Progenitor cell of endocrine pancreas (in vitro differentiated cells): ENCODE measurements at places on chromosomes 11 and 22.

DNA sequence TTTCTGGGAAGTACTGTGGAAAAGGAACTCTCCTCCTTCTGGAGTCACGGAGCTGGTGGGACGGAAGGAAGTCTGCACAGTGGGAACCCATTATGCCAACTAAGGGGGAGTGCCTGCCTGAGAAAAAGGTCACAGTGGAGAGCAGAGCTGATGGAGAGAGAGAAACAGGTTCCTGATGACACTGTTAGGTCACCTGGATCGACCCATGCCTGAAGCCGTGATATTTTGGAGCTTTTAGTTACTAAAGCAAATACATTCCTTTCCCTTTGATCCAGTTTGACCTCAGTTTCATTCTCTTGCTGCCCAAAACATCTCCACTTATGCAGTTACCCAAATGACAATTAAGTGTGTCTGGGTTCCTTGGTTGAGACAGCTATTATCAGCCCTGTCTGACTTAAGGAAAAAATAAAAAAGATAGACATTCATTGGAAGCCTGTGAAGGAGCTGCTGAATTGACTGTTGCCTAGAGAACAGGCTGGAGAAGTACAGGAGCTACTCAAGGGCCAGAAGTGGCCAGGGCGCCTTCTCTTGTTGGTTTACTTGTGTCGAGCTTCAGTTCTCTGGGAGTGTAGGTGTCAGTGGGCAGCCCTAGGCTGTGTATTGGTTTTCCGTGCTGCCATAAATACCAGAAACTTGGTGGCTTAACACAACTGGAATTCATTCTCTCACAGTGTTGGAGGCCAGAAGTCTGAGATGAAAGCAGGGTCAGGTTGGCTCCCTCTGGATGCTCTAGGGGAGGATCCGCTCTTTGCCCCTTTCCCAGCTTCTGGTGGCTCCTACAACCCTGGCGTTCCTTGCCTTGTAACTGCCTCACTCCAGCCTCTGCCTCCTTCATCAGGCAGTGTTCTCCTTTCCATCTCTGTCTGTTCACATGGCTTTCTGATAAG is 13.6 kb downstream of the MRGPRD start:
- no peak overlapping the region for H3K4me3 ChIP-seq
- no peaks in the 10 kb centered on the region for H3K36me3 ChIP-seq
- no peak overlapping the region for H3K27ac ChIP-seq
- no peak for DNase-seq

GRCh38 chr11:36746886-36747710 is 149.1 kb upstream of the RAG2 start:
- H3K36me3 ChIP-seq, result no peaks in the 10 kb centered on the region
- H3K27ac ChIP-seq, result no peak overlapping the region
- no peak overlapping the region for H3K4me3 ChIP-seq

- H3K36me3 ChIP-seq, result no peaks in the 10 kb centered on the region
- peaks cover 13% of the 10 kb centered on the region for H3K4me1 ChIP-seq
- H3K4me3 ChIP-seq, result no peak overlapping the region
- no peak overlapping the region for H3K27ac ChIP-seq
- no peak for DNase-seq
- peaks cover 3% of the 10 kb centered on the region for H3K27me3 ChIP-seq
Measured at GRCh38 chr11:21369947-21370346, 700.6 kb downstream of the NELL1 start.

DNA sequence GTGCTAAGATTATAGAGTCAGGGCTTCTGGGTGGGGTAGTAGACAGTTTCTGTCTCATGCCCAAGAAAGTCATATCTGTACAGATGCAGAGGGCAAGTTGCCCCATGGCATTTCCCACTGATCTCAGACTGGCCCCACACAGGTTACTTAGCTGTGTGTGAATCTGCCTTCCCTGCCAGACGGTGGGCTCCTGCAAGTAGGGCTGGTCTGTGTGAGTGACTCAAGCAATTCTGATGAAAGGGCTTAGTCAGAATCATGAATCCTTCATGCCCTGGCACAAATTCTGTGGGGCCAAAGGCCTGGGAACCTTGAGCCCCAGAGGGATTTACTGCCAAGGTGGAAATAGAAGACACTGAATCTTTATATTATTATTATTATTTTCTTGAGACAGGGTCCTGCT is 30.4 kb downstream of the USH1C start:
- no peak overlapping the region for H3K4me3 ChIP-seq
- H3K27me3 ChIP-seq, result peaks cover 25% of the 10 kb centered on the region
- H3K4me1 ChIP-seq, result no peaks in the 10 kb centered on the region
- H3K36me3 ChIP-seq, result peaks cover 2% of the 10 kb centered on the region
- H3K27ac ChIP-seq, result no peak overlapping the region

DNA sequence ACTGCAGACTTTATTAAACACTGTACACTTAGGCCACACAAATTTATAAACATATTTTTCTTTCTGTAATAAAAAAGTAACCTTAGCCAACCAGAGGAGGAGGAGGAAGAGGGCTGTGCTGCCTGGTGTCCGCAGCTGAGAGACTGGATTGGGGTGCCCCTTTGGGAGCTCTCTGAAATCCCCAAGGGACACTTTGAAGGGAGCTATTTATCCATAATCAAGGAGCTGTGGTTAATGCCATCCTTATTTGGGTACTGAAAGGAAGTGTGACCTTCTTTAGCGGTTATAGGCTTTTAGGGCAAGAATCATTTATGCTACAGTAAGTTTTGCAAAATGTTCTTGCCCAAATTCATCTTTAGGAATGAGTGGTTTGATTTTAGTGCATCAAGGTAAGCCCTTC is 125.8 kb downstream of the RASSF10 start:
- no peaks in the 10 kb centered on the region for H3K27me3 ChIP-seq
- peak overlapping the region; percentile 17 for H3K27ac ChIP-seq
- DNase-seq, result no peak
- H3K4me3 ChIP-seq, result no peak overlapping the region
- H3K36me3 ChIP-seq, result peaks cover 1% of the 10 kb centered on the region

- DNase-seq, result no peak
- H3K4me3 ChIP-seq, result no peak overlapping the region
- H3K27me3 ChIP-seq, result peaks cover 81% of the 10 kb centered on the region
- no peaks in the 10 kb centered on the region for H3K36me3 ChIP-seq
Measured at GRCh38 chr11:128519338-128519737, 68.0 kb downstream of the ETS1 start.

DNA sequence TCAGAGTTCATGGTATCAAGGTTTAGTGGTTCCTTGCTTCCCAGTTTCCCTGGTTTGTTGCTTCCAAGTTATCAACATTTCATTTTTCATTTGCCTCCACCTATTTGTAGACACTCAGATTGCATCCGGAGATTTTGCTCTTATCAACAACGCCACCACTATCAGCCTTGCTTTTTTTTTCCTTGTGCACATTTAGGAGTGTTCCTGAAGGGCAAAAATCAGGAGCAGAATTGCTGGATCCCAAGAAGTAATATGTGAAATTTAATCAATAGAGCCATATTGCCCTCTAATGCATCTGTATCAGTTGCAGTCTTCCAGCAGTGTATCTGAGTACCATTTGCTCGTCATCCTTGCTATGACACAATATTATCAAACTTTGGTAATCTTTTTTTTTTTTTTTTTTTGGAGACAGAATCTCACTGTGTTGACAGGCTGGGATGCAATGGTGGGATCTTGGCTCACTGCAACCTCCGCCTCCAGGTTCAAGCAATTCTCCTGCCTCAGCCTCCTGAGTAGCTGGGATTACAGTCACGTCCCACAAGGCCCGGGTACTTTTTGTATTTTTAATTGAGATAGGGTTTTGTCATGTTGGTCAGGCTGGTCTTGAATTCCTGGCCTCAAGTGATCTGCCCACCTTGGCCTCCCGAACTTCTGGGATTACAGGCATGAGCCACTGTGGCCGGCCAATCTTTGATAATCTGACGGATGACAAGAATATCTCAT is 42.1 kb upstream of the SEPTIN5 start:
- no peak overlapping the region for H3K27ac ChIP-seq
- no peaks in the 10 kb centered on the region for H3K36me3 ChIP-seq
- H3K4me1 ChIP-seq, result no peaks in the 10 kb centered on the region
- no peak overlapping the region for H3K4me3 ChIP-seq
- H3K27me3 ChIP-seq, result peaks cover 33% of the 10 kb centered on the region

DNA sequence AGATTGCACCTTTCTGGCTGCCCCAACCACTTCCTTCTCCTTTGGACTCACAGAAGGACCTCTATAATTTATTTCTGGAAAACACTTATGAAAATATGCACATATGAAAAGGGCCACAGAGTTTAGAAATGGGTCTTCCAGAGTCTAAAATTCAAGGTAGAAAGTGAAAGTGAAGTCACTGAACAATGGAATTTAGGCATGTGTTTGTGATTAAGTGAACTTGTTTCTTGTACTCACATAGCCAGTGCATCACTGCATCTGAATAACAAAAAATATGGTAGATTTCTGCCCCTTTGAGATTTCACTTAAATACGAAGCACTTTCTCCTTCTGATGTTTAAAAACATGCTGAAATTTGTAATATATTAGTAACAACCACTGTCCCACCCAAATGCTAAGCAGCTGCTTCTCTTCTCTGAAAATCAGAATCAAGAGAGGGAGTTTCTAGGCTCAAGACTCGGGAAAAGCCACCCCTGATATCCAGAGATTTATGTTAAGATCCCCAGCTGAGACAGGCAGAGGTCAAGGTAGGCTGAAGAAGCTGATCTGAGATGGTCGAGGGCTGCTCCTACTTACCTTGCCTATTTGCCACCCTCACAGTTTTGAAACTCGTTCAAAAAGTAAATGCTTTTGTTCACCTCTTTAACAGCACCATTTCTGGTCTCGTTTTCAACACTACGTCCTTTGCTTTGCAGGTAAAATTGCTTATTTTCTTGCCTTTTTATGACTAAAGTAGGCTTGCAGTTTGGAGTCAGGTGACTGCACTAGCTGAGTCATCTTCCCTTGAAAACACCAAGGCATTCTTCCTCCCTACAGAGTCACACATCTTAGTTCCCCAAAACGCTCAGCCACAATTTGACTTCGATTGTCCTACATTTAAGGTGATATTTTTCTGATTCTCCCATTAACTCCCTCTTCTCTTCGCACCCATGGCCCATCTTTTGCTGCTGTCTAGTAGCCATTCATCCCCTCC is at the start of gene XKR3:
Gene XKR3 (minus strand): TSS at position 696 of the 972 bp plus-strand sequence. CDS start 17,338 bp downstream, outside the sequence.
- H3K4me3 ChIP-seq, result no peak within 1 kb of the TSS
- H3K27me3 ChIP-seq, result no peaks in the 10 kb centered on the region
- no peaks in the 10 kb centered on the region for H3K4me1 ChIP-seq
- no peaks in the 10 kb centered on the region for H3K36me3 ChIP-seq
- no peak within 1 kb of the TSS for H3K27ac ChIP-seq

- H3K4me1 ChIP-seq, result peaks cover 6% of the 10 kb centered on the region
- no peak overlapping the region for H3K4me3 ChIP-seq
- peaks cover 6% of the 10 kb centered on the region for H3K27me3 ChIP-seq
- no peak for DNase-seq
- H3K27ac ChIP-seq, result peak overlapping the region; percentile 89
Measured at GRCh38 chr22:35349704-35350538, 31.0 kb upstream of the HMOX1 start.

- H3K36me3 ChIP-seq, result peaks cover 1% of the 10 kb centered on the region
- no peak overlapping the region for H3K4me3 ChIP-seq
- H3K27me3 ChIP-seq, result no peaks in the 10 kb centered on the region
- no peak overlapping the region for H3K27ac ChIP-seq
- peaks cover 6% of the 10 kb centered on the region for H3K4me1 ChIP-seq
- DNase-seq, result no peak
Measured at GRCh38 chr11:78256962-78257361, 68.2 kb downstream of the USP35 start.

DNA sequence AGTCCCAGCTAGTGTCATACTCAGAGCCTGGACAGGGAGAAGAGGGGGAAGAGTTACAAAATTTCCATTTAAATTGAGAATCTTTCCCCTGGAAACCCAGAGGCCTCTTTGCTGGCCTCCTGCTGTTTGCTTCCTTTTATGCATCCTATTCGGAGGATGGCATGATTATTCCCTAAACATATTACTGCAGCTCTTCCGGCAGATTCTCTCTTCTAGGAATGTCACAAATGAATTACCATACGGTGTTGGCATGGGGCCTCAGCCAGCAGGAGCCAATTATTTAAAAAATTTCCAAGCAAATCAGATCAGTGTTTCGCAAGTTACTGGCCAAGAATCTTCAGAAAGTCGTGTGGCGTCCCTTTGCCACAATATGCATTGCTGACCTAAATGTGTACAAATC is 326.7 kb upstream of the NCAM1 start:
- no peaks in the 10 kb centered on the region for H3K4me1 ChIP-seq
- DNase-seq, result no peak
- no peak overlapping the region for H3K27ac ChIP-seq
- H3K36me3 ChIP-seq, result no peaks in the 10 kb centered on the region
- peaks cover 44% of the 10 kb centered on the region for H3K27me3 ChIP-seq

- H3K36me3 ChIP-seq, result no peaks in the 10 kb centered on the region
- peaks cover 37% of the 10 kb centered on the region for H3K27me3 ChIP-seq
- H3K27ac ChIP-seq, result no peak overlapping the region
- no peak overlapping the region for H3K4me3 ChIP-seq
- H3K4me1 ChIP-seq, result no peaks in the 10 kb centered on the region
- DNase-seq, result no peak
Measured at GRCh38 chr11:72637926-72638325, 36.3 kb downstream of the PDE2A start.

DNA sequence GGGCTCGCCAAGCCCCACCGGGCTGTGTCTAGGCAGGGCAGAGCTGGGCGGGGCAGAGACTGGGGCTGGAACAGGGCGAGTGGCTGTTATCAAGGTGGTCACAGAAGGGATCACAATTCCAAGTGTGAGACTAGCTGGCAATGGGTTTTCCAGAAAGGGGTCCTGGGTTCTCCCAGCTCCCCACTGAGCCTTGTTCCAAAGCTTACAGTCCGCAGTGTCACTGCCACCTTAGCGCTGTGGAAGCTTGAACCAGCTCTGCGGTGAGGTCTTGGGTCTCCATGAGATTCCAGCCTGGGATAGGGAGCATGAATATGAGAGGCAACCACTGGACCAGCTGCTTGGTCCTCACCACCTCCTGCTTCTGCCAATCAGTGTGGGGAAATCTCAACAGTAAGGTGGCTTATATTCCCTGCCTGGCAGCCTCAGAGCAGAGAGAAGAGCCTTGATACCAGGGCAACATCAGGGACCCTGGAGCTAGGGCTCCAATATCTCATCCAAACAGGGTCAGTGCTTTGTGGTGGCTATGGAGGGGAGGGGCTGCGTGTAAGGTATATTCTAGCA is 831 bp downstream of the CD44 start:
- H3K27me3 ChIP-seq, result peaks cover 76% of the 10 kb centered on the region
- H3K4me1 ChIP-seq, result peaks cover 14% of the 10 kb centered on the region
- H3K27ac ChIP-seq, result no peak overlapping the region
- no peak for DNase-seq
- peak overlapping the region; percentile 70 for H3K4me3 ChIP-seq

DNA sequence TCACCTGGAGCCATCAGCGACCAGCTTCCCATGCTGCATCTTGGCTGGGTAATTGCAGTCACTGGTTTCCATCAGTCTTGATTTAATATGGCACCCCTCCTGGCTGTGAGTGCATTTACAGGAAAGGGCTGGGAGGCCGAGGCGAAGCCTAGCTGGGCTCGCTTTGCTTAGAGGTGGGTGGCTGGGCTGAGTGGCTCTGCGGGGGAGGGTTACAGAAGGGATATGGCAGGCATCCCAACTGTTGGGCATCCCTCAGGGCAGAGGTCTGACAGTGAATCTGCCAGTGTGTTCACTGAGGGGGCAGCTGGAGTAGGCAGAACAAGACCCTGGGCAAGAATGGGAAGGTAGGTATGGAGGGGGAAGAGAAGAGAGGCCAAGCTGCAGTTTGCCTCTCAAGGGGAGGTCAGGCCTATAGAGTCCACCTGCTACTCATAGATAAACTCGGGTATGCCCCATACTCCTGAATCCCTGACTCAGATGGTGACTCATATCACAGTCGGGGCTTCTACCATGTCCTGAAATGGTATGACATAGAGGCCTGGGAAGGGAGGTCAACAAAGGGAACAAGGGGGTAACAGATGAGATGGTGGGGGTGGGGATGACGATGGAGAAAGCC is 77.5 kb upstream of the PHOX2A start:
- no peak for DNase-seq

- H3K4me1 ChIP-seq, result peaks cover 9% of the 10 kb centered on the region
- no peak overlapping the region for H3K27ac ChIP-seq
- H3K27me3 ChIP-seq, result peaks cover 54% of the 10 kb centered on the region
- no peak overlapping the region for H3K4me3 ChIP-seq
- no peak for DNase-seq
Measured at GRCh38 chr11:132336781-132337535, 966.5 kb downstream of the NTM start.
